Activated CD8-positive, alpha-beta memory T cell treated with anti-CD3 and anti-CD28 coated beads for 1 hour (primary cell): ENCODE measurements at places on chromosomes 5 and 9.

- DNase-seq = no peak
Observed at GRCh38 chr5:31702712-31703111, 63.8 kb downstream of the PDZD2 start.

DNA sequence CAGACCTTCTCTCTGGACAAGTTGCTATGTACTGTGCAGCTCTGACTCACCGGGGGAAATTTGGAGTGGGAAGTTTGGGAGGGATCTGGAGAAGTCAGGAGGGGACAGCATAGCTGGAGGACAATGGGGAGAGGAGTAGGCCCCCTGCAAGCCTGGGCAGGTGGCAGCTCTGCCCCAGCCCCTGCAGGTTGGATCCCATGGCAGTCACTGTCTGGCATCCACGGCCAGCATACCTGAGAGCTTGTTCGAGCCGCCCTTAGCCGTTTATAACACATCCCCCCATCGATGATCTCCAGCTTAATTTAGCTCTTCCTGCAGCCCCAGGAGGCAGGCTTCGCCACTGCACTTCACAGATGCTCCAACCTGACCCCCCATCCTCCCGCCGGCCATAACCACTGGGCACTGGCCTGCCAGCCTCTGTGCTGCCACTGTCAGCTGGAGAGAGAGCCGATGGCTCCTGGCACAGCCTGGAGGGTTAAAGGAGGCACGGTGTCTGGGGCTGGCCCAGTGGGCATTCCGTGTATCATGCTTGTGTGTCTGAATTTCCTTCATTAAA lies 57.7 kb upstream of the RNU6ATAC start:
- no peak for DNase-seq

DNA sequence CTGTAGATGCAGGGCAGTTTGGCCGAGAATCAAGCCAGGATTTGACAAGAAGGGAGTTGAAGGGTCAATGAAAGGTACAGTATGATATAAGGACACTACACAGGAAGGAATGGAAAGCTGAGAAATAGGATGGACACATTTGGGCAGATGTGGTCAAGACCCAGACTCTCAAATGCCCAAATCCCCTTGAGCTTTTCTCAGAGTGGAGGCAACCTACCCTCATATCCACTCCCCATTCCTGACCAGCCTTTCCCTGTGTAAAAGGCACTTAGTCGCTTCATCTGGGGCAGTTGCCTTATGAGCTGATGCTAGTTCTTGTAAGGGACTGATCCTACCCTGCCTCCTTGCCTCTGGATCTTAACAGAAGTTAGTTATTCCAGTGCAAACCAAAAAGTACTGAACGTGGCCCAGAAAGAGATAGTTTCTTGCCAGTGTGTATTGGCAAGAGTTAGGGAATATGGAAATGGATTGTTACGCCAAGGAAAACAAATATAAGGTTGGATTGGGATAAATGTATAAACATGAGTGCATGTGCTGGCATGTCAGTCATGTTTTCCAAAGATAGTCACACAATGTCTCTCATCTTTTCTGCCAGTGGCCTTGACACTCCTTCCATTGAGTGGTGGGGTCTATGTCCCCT lies 4.1 kb upstream of the MCCC2 start:
- no peak for DNase-seq

- no peak for DNase-seq
Observed at GRCh38 chr5:160155017-160155750, 35.9 kb upstream of the PWWP2A start.

GRCh38 chr9:12876872-12877271 lies 102.1 kb downstream of the LURAP1L start:
- DNase-seq = no peak

DNA sequence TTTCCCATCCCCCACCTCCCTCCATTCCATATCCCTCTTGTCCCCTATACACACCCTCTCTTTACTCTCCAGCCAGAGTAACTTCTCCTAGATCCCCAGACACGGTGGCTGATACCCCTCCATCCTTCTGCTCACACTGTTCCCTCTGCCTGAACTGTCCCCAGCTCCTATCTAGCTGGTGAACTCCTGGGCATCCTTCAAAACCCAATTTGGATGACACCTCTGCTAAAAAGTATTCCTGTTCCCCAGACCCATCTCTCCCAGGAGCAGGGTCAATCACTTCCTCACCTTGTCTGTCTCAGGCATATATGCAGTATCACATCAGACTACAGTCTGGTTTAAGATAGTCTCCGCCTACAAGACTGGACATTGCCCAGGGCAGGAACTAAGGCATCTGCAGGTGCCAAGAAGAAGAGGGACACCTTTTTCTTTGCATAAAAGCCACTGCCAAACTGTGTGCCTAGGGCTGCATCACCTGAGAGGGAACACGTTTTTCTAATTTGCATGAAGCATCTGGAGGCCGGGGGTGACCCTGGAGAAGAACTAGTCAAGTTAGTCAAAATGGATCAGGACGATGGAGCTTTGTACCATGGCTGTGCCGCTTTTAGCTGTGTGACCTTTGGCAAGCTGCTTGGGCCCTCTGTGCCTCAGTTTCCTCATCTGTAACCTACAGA lies 27.1 kb downstream of the NR5A1 start:
- no peak for DNase-seq

DNA sequence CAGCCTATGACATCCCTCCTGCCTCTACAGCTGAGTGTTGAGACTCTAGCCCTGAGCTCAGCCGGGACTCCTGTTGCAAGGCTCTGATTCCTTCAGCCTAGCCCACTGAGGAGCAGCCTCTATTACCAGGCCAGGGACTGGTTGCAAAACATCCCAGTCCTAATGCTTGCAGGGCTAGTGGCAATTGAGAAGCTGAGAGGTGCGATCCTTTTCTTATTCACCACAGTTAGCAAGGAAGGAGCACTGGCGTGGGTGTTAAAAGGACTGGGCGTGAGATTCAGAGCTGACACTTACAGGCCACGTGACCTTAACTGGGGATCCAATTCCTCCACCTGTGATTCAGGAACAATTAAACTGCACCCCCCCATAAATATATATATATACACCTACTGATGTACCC lies 58.8 kb downstream of the GARNL3 start:
- no peak for DNase-seq

GRCh38 chr9:21551401-21551800 lies 69.3 kb upstream of the IFNE start:
- no peak for DNase-seq

DNA sequence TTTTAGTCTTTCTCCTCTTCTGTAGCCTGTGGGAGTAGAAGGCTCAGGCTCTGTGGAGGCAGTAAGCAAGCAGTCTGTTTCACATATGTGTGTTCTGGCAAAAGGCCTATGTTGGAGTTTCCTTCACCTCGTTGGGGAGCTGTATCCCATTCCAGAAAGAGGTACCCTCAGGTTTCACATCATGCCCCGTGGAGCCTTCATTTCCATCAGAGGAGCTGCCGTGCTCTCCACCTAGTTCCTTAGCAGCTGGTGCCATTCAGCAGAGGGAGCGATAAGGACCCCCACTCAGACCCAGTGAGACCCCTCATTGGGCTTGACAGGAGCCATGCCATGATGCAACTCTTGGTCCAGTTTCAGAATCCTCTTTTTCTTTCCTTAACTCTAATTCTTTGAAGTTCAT lies 50.6 kb upstream of the ANGPTL2 start:
- DNase-seq = no peak

DNA sequence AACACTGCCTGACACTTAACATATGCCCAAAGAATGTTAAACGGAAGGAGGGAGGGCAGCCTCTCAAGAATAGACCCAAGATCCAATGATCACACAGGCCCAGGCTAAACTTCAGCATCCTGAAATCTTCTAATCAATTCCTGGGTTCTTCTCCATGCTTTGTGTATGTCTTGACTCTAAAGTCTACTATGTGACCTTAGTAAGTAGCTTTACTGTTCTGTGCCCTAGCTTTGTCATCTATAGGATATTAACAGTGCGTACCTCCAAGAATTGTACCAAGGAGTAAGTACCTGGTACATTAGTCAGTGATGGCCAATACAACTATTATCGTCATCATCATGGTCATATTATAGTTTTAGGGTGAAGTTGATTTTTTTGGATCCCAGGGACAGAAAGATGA lies 96.6 kb downstream of the SGCD start:
- DNase-seq = no peak

DNA sequence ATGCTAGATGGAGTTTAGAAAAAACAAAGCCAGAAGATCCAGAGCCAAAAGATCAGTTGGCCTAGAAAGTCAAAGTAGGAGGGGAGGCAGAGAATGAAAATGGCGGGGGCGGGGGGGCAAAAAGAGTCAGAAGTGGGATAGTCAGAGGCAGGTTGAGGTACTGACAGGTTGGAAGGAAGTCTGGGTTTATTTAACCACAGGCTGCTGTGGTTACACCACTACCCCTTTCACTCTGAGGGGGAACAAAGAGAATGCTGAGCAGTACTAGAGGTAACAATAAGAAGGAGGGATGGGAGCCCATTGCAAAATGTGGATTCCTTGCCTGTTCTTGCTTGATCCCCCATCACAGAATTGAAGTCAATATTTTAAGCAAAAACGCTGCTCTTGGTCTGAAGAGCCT lies 111.8 kb downstream of the CAVIN4 start:
- no peak for DNase-seq

DNA sequence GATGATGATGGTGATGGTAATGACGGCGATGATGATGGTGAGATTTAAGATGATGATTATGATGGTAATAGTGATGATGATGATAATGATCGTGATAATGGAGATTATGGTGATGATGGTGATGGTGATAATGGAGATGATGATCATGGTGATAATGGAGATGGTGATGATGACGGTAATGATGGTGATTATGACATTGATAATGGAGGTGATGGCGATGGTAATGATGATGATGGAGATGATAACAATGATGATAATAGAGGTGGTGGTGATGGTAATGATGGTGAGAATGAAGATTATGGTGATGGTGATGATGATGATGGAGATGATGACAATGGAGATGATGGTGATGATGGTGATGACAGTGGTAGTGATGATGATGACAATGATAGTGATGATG lies 69.7 kb downstream of the MED10 start:
- no peak for DNase-seq

DNA sequence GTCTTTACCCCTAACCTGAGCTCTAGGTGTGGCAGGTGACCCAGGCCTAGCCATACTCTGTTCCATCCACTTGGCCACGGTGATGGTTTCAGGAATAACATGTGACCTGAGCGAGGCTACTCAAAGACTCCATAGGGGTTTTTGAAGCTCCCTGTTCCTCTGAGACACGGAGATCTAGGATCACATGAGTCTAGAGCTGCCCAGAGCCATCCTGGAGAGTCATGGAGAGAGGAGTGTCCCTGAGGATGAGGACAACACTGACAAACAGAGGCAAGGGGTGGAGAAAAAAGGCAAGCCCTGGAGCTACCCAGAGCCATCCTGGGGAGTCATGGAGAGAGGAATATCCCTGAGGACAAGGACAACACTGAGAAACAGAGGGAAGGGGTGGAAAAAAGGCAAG lies 29.5 kb upstream of the PCA3 start:
- DNase-seq = no peak

- DNase-seq = no peak
Observed at GRCh38 chr5:9927521-9927997, 297.4 kb upstream of the TAS2R1 start.

GRCh38 chr5:153542536-153542935 lies 52.1 kb downstream of the GRIA1 start:
- no peak for DNase-seq

DNA sequence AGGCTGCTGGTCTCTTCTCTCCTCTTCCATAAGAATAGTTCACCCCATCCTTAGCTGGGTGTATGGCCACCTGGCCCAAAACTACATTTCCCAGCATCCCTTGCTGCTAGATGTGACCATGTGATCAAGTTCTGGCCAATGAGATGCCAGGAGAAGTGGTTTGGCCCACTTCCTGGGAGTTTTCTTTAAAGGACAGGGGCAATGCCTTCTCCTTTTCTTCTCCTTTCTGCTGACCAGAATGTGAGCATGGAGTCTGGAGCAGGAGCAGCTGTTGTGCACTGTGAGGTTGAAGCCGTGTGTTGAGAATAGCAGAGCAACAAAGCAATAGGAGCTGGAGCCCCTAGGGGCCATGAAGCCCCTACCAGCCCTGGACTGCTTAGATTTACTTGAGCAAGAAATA lies 36.8 kb downstream of the C9orf50 start:
- DNase-seq = no peak

DNA sequence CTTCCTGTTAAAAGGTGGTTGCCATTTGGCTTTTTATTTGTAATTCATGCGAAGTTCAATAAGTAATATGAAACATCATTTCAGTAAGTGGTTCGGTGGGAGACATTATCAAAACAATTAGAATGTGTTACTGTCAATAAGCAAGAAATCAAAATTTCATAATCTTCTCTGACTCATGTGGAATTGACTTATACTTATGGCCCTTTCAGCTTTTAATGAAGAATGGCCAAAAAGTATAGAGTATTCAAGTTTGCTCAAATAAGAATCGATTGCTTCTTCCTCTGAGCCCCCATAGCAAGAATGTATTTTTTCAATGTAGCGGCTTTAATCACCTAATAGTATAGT lies 174.5 kb downstream of the AOPEP start:
- DNase-seq = no peak

- no peak for DNase-seq
Observed at GRCh38 chr9:99749641-99750040, 72.0 kb upstream of the NR4A3 start.

GRCh38 chr5:35061211-35061770 lies 13.5 kb upstream of the AGXT2 start:
- no peak for DNase-seq

DNA sequence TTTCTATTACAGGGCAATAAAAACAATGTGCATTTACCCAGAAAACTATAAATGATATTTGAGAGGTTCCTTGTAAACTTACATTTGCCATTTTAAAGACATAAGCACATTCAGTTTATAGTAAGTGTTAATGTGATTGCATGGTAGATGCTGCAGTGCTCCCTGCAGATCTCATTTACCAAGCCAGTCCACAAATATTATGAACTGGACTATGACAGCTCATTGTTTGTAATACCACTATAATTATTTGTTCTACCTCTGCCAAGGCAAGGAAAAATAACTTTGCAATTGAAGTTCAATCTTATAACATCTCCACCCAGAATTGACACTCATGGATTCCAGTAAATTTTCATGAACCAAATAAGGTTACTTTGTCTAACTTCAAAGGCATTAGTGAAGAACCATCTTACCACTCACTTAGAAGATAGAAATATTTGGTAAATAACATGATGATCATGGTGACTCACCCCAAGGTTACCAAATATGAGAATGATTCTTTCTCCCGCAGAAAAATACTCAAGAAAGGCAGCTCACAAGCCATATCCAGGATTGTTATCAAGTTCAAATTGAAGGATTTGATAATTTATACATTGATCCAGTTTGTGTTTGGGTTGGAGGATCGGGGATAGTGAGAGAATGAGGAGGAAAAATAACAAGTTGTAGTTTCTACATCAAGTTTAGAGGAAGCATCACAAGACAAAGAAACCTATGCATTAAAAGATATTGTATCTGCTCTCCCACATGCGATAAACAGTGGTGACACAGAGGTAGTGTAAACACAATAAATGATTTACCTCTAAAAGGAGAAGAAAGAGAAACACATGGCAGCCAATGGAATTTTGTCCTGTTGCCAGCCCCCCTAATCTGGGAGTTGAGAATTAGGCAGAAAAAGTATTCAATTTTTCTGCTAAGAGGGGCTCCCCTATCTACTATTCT lies 29.5 kb downstream of the CDH9 start:
- no peak for DNase-seq
